ENCODE measurements at places on chromosomes 3 and 15. TPM values are rescaled to one million over a fixed set of nuclear protein-coding genes. Genes with fewer than 3 reads are reported as not detected.

GRCh38 chr3:32959371-32959770, 7.9 kb downstream of the CCR4 start:
- no peaks in the 10 kb centered on the region for H3K36me3 ChIP-seq
- H3K27ac ChIP-seq, result no peak overlapping the region
- no peak for DNase-seq
- H3K4me3 ChIP-seq, result no peak overlapping the region

The WDR73 gene
- 27.5 TPM for total RNA-seq

DNA sequence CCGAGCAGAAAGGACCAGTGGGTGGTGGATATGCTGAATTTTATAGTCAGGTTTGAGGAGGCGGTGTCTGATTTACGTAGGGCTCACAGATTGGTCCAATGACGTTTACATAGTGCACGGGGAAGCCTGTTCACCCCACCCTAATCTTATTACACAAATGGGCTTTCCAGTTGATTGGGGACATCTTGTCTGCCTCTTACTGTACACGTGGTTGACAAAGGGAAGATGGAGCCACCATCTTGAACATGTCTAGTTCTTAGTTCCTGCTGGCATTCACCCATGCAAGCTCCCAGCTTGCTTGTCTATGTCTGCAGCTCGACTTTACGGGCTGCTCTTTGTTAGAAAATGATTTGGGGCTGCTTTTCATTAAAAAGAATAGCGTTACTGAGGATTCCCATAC, 332.0 kb upstream of the SLCO3A1 start:
- no peaks in the 10 kb centered on the region for H3K4me1 ChIP-seq
- DNase-seq, result no peak
- H3K36me3 ChIP-seq, result no peaks in the 10 kb centered on the region
- no peak overlapping the region for H3K4me3 ChIP-seq
- no peak overlapping the region for H3K27ac ChIP-seq
- H3K27me3 ChIP-seq, result no peaks in the 10 kb centered on the region

The PDZRN3 gene
- 54.9 TPM for total RNA-seq

- H3K4me3 ChIP-seq, result no peak overlapping the region
- H3K4me1 ChIP-seq, result no peaks in the 10 kb centered on the region
- H3K27me3 ChIP-seq, result no peaks in the 10 kb centered on the region
These were observed 255.9 kb downstream of the DOCK3 start for GRCh38 chr3:50930371-50931208.

The EOMES gene
- 0.23 TPM for total RNA-seq

DNA sequence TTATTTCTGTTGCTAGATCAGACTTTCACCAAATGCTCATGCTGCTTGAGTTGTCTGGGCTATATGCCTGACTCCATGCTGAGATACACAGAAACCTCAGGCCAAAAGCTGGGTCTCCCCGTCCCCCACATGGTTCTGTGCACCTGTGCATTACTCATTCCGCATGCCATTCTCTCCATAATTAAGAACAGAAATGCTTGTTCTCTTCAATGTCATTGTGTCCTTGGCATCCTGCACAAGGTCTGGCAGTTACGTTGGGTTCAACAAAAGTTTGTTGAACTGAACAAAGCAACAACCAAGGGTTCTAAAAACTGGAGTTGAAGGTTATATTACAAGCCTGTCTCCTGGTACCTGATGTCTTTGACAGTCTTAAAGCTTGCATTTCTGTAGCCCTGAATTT, 177.5 kb downstream of the FNDC3B start:
- no peak overlapping the region for H3K27ac ChIP-seq
- H3K27me3 ChIP-seq, result no peaks in the 10 kb centered on the region

- no peaks in the 10 kb centered on the region for H3K4me1 ChIP-seq
- no peak overlapping the region for H3K4me3 ChIP-seq
- H3K27ac ChIP-seq, result no peak overlapping the region
- no peak for DNase-seq
- H3K27me3 ChIP-seq, result no peaks in the 10 kb centered on the region
These were observed 46.8 kb downstream of the CHDH start for GRCh38 chr3:53799338-53799865.

- H3K4me1 ChIP-seq, result peaks cover 23% of the 10 kb centered on the region
- no peak overlapping the region for H3K27ac ChIP-seq
- DNase-seq, result no peak
- no peak overlapping the region for H3K4me3 ChIP-seq
These were observed 3.3 kb upstream of the CCDC174 start for GRCh38 chr3:14647976-14648955.

The TIMP4 gene
- 6.7 TPM for total RNA-seq

The CCDC191 gene
- total RNA-seq, result 1.0 TPM

The MKRN2OS gene
- 0.97 TPM for total RNA-seq

The ROPN1B gene
- total RNA-seq, result not detected

The GP9 gene
- total RNA-seq, result not detected

- H3K4me3 ChIP-seq, result no peak overlapping the region
- H3K4me1 ChIP-seq, result peaks cover 18% of the 10 kb centered on the region
- H3K27me3 ChIP-seq, result no peaks in the 10 kb centered on the region
- no peak overlapping the region for H3K27ac ChIP-seq
These were observed 112.4 kb upstream of the CCDC54 start for GRCh38 chr3:107264888-107265287.

The TM4SF4 gene
- total RNA-seq, result not detected

- no peaks in the 10 kb centered on the region for H3K27me3 ChIP-seq
- no peak for DNase-seq
- no peaks in the 10 kb centered on the region for H3K36me3 ChIP-seq
- no peak overlapping the region for H3K27ac ChIP-seq
- H3K4me3 ChIP-seq, result no peak overlapping the region
These were observed 43.2 kb downstream of the CRTC3 start for GRCh38 chr15:90572893-90573292.

The HHATL gene
- not detected for total RNA-seq

GRCh38 chr3:143002083-143002712, 828 bp downstream of the U2SURP start:
- H3K4me1 ChIP-seq, result peaks cover 19% of the 10 kb centered on the region
- H3K36me3 ChIP-seq, result no peaks in the 10 kb centered on the region
- H3K4me3 ChIP-seq, result peak overlapping the region; percentile 95
- DNase-seq, result no peak
- peak overlapping the region; percentile 88 for H3K27ac ChIP-seq
- no peaks in the 10 kb centered on the region for H3K27me3 ChIP-seq

The CORO2B gene
- 0.19 TPM for total RNA-seq

The SLC28A2 gene
- total RNA-seq, result not detected

GRCh38 chr3:177946936-177947335, 589.3 kb upstream of the KCNMB2 start:
- H3K27ac ChIP-seq, result no peak overlapping the region
- no peaks in the 10 kb centered on the region for H3K27me3 ChIP-seq
- no peak for DNase-seq
- H3K4me1 ChIP-seq, result no peaks in the 10 kb centered on the region
- no peaks in the 10 kb centered on the region for H3K36me3 ChIP-seq

DNA sequence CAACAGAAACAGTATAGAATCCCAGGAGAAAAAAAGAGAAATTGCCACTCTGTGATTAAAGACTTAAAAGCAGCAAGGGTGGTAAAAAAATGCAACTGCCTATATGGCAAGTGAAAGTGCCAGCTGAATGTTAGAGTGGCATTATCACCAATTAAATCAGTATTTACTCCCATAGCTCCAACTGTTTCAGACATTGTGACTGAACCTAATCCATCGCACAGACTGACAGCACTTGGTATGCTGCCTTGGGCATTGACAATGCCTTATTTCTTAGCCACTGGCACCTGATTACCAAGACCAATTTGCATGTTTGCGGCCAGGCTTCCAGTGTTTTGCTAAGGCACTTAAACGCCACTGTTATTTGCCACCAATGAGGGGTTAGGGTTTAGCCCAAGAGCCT, 201.9 kb upstream of the NECTIN3 start:
- no peaks in the 10 kb centered on the region for H3K4me1 ChIP-seq
- H3K27ac ChIP-seq, result no peak overlapping the region
- no peak overlapping the region for H3K4me3 ChIP-seq
- no peaks in the 10 kb centered on the region for H3K27me3 ChIP-seq
- no peaks in the 10 kb centered on the region for H3K36me3 ChIP-seq

DNA sequence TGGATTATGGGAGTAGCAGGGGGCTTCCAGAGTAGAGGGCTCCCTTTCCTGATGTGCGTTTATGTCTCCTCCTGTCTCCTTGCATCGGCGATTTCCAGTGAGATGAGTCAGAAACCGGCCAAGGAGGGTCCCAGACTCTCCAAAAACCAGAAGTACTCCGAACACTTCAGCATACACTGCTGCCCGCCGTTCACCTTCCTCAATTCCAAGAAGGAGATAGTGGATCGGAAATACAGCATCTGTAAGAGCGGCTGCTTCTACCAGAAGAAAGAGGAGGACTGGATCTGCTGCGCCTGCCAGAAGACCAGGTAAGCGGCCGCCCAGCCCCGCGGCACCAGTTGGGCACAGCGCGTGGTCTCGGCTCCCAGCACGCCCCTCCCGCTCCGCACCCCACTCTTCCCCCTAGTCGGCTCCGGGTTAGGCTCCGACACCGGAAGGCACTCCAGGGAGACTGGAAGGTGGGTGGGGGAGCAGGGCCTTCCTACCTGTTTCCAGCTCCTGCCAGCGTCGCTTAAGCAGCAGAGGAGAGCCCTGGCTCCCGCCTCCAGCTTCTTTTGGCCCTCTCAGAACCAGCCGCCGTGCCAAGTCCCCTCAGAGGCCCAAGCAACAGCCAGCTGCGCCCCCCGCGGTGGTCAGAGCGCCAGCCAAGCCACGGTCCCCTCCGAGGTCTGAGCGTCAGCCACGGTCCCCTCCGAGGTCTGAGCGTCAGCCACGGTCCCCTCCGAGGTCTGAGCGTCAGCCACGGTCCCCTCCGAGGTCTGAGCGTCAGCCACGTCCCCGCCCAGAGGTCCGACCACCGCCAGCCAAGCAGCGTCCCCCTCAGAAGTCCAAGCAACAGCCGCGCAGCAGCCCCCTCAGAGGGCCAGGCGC, 34.7 kb downstream of the MOBP start:
- H3K4me3 ChIP-seq, result peak overlapping the region; percentile 44
- no peaks in the 10 kb centered on the region for H3K36me3 ChIP-seq
- no peak overlapping the region for H3K27ac ChIP-seq

The CLCN2 gene
- 2.6 TPM for total RNA-seq

The ZFAND6 gene
- 77.7 TPM for total RNA-seq

DNA sequence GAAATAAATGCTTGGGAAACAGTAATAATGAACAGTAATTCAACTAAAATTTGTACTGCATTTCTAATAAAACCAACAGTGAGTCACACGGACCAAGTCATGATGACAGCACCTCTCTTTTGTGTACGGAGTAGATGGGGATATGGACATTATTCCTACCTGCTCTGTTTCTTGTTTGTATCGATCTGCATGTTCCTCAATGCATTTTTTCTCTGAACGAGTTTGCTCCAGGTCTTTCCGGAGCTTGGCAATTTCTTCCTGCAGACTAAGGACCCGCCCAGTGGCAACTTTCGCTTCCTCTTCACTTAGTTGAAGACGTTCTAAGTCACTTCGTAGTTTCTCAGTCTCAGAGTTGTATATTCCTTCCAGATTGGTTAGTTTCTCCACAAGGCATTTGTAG, 74.4 kb upstream of the MYO5C start:
- H3K4me3 ChIP-seq, result no peak overlapping the region
- no peaks in the 10 kb centered on the region for H3K27me3 ChIP-seq
- DNase-seq, result no peak
- H3K4me1 ChIP-seq, result no peaks in the 10 kb centered on the region
- H3K27ac ChIP-seq, result no peak overlapping the region
- peaks cover 91% of the 10 kb centered on the region for H3K36me3 ChIP-seq

GRCh38 chr3:48863122-48863521, 15.4 kb upstream of the PRKAR2A start:
- no peaks in the 10 kb centered on the region for H3K27me3 ChIP-seq
- peaks cover 10% of the 10 kb centered on the region for H3K36me3 ChIP-seq
- DNase-seq, result no peak
- no peak overlapping the region for H3K4me3 ChIP-seq
- no peaks in the 10 kb centered on the region for H3K4me1 ChIP-seq

DNA sequence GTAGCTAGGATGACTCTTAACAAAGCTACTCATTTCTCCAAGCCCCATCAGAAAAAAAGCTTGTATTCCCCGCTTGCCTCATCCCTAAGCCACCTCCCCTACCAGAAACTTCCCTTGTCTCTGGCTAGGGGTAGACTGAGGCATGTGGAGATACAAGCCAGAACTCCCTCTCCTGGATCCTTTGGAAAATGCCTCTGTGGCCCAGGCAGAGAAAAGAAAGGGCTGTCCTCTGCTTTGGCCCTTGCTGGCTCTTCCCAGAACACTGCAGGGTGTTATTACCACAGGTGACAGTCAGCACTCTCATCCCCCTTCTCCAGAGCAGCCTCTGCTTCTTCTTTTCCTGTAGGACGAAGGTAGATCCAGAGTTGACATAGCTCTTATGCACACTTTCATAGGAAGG, 15.2 kb downstream of the RMDN3 start:
- H3K27ac ChIP-seq, result no peak overlapping the region
- no peaks in the 10 kb centered on the region for H3K4me1 ChIP-seq
- H3K4me3 ChIP-seq, result no peak overlapping the region
- no peak for DNase-seq
- no peaks in the 10 kb centered on the region for H3K27me3 ChIP-seq
- H3K36me3 ChIP-seq, result peaks cover 20% of the 10 kb centered on the region

DNA sequence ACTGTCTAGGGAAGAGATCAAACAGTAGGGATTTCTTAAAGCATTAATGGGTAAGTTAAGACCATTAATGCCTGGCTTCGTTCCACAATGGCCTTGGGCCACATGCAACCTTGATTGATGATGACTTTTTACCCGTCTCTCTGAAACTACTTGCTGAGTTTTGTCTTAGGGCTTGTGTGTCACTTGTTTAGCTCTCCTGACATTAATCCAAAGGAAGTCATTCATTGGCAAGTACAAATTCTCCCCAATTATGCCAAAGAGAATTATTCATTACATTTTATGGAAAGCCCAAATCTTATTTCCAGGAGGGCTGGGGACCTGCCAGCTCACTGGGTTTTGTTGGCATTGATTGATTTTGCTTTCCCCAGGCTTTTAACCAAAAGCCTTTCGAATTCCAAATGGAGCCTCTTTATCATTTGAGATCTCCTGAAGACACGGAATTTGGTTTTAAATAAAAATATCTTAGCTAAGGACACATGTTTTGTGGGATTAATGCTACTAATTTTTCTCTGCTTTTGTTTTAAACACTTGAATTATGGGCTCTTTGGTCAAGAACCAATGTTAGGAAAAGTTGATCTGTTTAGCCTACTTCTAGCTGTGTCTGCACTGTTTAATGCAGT, 40.7 kb downstream of the SERPINI1 start:
- H3K4me1 ChIP-seq, result peaks cover 9% of the 10 kb centered on the region
- no peak for DNase-seq
- H3K4me3 ChIP-seq, result no peak overlapping the region

- H3K27ac ChIP-seq, result peak overlapping the region; percentile 95
- H3K36me3 ChIP-seq, result no peaks in the 10 kb centered on the region
- peak overlapping the region; percentile 77 for H3K4me3 ChIP-seq
- DNase-seq, result no peak
- no peaks in the 10 kb centered on the region for H3K27me3 ChIP-seq
These were observed 1.1 kb downstream of the SLCO3A1 start for GRCh38 chr15:91854639-91854990.

- H3K4me1 ChIP-seq, result no peaks in the 10 kb centered on the region
- H3K36me3 ChIP-seq, result no peaks in the 10 kb centered on the region
- H3K27ac ChIP-seq, result no peak overlapping the region
- H3K27me3 ChIP-seq, result no peaks in the 10 kb centered on the region
- H3K4me3 ChIP-seq, result no peak overlapping the region
- DNase-seq, result no peak
These were observed 172.5 kb downstream of the POTEB3 start for GRCh38 chr15:21267671-21268395.

- H3K36me3 ChIP-seq, result no peaks in the 10 kb centered on the region
- H3K27ac ChIP-seq, result no peak overlapping the region
These were observed 12.4 kb downstream of the SLC2A2 start for GRCh38 chr3:171013822-171014748.

- H3K4me1 ChIP-seq, result no peaks in the 10 kb centered on the region
- H3K36me3 ChIP-seq, result peaks cover 64% of the 10 kb centered on the region
- no peaks in the 10 kb centered on the region for H3K27me3 ChIP-seq
These were observed 230.2 kb downstream of the GBE1 start for GRCh38 chr3:81531263-81531662.

All from esophagus squamous epithelium (tissue), 5 donors.